ENCODE measurements at places on chromosomes 12 and 14. TPM values are rescaled to one million over a fixed set of nuclear protein-coding genes. Genes with fewer than 3 reads are reported as not detected.
A peak's percentile ranks its signal among the peaks of the same experiment; 100 is the strongest.

Gene PROX2
- total RNA-seq = not detected

Gene FOXN3
- 103 TPM for total RNA-seq

Gene KRT71
- not detected for total RNA-seq

Gene KLHL33
- total RNA-seq = 0.29 TPM

Gene LALBA
- total RNA-seq = not detected

Gene ARHGAP9
- total RNA-seq = 37.7 TPM

Gene C12orf54
- not detected for total RNA-seq

GRCh38 chr12:53267306-53267998, 647 bp upstream of the ESPL1 start:
- no peaks in the 10 kb centered on the region for H3K36me3 ChIP-seq
- H3K4me1 ChIP-seq = peaks cover 3% of the 10 kb centered on the region
- DNase-seq = no peak
- no peaks in the 10 kb centered on the region for H3K27me3 ChIP-seq

DNA sequence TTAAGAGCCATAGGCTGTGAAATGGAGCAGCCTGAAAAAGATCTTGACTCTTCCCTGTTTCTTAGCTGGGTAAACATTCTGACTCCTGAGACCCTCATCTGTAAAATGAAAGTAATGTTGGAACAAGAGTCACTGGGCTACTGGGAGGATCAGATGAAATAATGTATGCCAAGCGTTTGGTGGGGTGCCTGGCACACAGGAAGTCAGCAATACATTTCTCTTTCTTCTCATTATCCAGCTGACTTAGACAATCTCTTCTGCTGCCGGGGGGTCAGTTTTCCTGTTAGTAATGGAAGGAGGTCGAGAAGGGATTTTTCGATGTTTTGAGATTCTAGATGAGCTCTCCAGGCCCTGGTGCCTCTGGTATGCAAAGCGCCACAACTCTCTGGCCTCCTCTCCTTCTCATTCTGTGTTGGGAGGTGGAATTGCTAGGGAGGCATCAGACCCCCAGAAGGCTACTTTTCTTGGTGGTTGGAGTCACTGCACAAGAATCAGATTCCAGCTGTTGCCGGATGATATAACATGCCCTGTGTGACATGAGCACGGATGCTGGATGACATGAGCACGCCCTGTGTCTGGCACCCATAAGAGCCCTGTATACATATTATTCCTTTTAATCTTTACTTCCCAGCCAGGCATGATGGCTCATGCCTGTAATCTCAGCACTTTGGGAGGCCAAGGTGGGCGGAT, 4.3 kb downstream of the OASL start:
- peaks cover 7% of the 10 kb centered on the region for H3K4me1 ChIP-seq
- no peak for DNase-seq
- H3K36me3 ChIP-seq = no peaks in the 10 kb centered on the region
- no peak overlapping the region for H3K27ac ChIP-seq
- no peaks in the 10 kb centered on the region for H3K27me3 ChIP-seq

DNA sequence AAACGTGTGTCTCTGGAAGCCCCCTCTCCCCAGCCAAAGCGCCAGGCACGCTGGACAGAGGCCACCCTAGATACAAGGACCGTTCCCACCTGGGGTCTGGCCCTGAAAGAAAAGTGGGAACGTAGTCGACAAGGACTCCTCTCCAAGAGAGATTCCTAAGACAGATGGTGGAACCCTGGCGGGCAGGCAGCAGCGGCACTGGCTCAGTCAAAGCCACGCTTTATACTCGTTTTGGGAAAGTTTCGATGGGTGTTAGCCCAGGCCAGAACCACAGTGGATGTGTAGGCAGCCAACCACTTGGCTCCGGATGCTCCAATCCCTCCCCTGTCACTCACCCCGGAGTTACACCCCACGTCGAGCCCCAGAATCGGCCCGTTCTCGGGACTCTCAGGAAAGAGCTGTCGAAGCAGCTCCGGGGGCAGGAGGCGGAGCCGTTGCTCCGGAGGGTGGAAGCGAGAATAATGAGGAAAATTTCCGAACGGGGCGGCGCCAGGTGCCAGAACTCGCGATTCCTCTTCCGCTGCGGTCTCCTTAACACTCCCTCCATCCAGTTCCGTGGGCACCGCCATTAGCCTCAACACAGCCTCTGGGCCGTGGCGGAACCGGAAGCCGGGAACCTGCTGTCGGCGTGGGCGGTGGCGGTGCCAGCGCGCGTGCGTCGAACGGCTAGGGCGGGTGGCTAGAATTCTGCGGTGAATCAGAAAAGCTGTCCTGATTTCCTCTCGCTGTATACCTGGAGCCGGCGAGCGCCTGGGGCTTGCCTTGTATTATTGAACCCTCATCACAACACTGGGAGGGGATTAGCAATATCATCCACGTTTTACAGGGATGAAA, at the start of gene BCDIN3D:
Gene BCDIN3D (minus strand): TSS at position 588 of the 834 bp plus-strand sequence. CDS start 19 bp downstream, at position 569.
- peak; percentile 97 for DNase-seq
- H3K36me3 ChIP-seq = no peaks in the 10 kb centered on the region
- H3K27ac ChIP-seq = peak within 1 kb of the TSS; percentile 91
- H3K4me3 ChIP-seq = peak within 1 kb of the TSS; percentile 75

DNA sequence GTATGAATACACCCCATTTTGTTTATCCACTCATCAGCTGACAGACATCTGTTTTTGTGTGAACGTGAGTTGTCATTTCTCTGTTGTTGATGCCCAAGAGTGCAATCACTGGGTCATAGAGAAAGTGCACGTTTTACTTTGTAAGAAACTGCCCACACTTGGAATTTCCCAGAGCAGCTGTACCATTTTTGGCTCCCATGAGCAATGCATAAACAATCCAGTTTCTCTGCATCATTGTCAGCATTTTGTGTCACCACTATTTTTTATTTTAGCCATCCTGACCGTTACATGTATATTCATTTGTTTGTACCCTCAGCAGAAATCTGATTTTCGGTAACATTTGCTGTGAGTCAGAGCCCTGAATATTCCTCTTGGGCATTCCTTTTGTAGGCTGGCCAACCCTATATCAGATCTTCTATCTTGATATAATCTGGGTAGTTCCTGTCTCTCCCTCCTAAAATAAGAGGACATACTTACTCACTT, 62.7 kb downstream of the RBM19 start:
- H3K36me3 ChIP-seq = peaks cover 22% of the 10 kb centered on the region
- no peak overlapping the region for H3K27ac ChIP-seq
- H3K4me1 ChIP-seq = no peaks in the 10 kb centered on the region
- no peaks in the 10 kb centered on the region for H3K27me3 ChIP-seq
- H3K4me3 ChIP-seq = no peak overlapping the region

GRCh38 chr14:95426116-95426475, 90.4 kb downstream of the SYNE3 start:
- peaks cover 6% of the 10 kb centered on the region for H3K36me3 ChIP-seq
- no peaks in the 10 kb centered on the region for H3K4me1 ChIP-seq
- H3K4me3 ChIP-seq = no peak overlapping the region
- H3K27ac ChIP-seq = no peak overlapping the region
- DNase-seq = no peak

- peaks cover 3% of the 10 kb centered on the region for H3K4me1 ChIP-seq
- H3K4me3 ChIP-seq = no peak overlapping the region
- no peaks in the 10 kb centered on the region for H3K27me3 ChIP-seq
- no peak for DNase-seq
- H3K27ac ChIP-seq = no peak overlapping the region
Observed at GRCh38 chr14:68112442-68112841, 292.9 kb downstream of the RAD51B start.

DNA sequence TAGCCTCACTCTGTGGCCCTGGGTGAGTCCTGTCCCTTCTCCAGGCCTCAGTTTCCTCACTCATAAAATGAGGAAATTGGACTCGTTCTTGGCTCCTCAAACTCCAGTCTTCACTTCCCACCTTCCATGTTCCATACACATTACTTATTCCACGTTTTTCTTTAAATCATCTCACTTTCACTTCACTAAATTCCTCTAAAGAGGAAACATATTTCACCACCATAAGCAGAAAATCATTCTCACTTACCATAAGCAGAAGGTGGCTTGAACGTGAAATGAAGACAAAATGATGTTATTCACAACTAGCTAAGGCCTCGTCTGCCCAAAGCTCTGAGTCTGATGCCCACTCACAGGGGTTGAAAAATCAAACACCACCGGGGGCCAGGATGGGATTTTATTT, 278.3 kb downstream of the ADGRD1 start:
- no peak overlapping the region for H3K27ac ChIP-seq
- no peak overlapping the region for H3K4me3 ChIP-seq
- H3K27me3 ChIP-seq = peaks cover 5% of the 10 kb centered on the region
- H3K36me3 ChIP-seq = no peaks in the 10 kb centered on the region

- no peaks in the 10 kb centered on the region for H3K27me3 ChIP-seq
- no peak overlapping the region for H3K4me3 ChIP-seq
- no peaks in the 10 kb centered on the region for H3K36me3 ChIP-seq
- no peak overlapping the region for H3K27ac ChIP-seq
- no peaks in the 10 kb centered on the region for H3K4me1 ChIP-seq
- DNase-seq = no peak
Observed at GRCh38 chr14:39812532-39813320, 380.5 kb upstream of the FBXO33 start.

- no peak overlapping the region for H3K4me3 ChIP-seq
- peaks cover 4% of the 10 kb centered on the region for H3K27me3 ChIP-seq
- no peaks in the 10 kb centered on the region for H3K4me1 ChIP-seq
- no peak for DNase-seq
- no peak overlapping the region for H3K27ac ChIP-seq
- H3K36me3 ChIP-seq = no peaks in the 10 kb centered on the region
Observed at GRCh38 chr12:127381681-127382080, 885.3 kb upstream of the TMEM132C start.

GRCh38 chr12:114682785-114683708, 928 bp downstream of the TBX3 start:
- H3K36me3 ChIP-seq = no peaks in the 10 kb centered on the region
- H3K4me1 ChIP-seq = no peaks in the 10 kb centered on the region
- H3K27me3 ChIP-seq = peaks cover 51% of the 10 kb centered on the region
- H3K27ac ChIP-seq = peak overlapping the region; percentile 87
- DNase-seq = no peak

DNA sequence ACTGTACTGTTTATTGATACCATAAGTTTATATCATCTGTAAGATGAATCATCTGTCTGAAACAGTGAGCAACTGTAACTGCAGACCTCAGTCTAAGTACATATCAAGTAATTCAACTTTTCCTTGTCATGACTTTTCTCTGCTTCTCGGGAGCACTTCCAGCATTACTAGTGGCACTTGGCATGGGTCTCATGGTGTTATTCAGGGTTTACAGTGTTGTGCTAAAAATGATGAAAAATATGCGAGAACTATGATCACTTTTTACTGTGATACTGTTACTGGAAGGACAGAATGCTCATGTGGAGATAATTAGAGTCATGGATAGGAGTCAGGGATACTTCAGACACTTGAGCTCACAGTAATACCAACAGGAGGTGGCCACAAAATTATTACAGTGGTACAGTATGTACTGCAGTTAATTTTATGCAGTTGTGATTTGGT, 8.3 kb downstream of the KTN1 start:
- H3K27ac ChIP-seq = no peak overlapping the region
- no peak overlapping the region for H3K4me3 ChIP-seq
- H3K27me3 ChIP-seq = no peaks in the 10 kb centered on the region
- H3K36me3 ChIP-seq = no peaks in the 10 kb centered on the region
- no peak for DNase-seq

DNA sequence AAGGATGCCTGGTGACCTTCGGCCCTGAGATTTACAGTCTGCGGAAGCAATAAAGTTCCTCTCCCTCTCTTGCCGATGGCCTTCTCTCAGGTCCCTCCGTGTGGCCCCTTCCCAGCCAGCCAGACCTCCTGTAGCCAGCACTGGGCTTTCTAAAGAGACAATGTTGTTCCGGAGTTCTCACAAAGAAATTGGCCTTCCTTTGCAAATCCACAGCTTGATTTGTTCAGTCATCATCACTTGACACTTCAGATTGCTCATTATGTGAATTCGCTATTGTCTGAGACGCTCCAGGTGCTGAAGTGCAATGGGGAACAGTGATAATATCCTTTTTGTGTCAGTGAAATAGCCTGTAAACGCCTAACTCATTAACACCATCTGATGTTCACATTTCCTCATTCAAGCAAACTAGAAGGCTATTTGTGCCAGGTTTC, 43.7 kb upstream of the GPHB5 start:
- H3K27ac ChIP-seq = no peak overlapping the region
- no peak overlapping the region for H3K4me3 ChIP-seq
- H3K27me3 ChIP-seq = no peaks in the 10 kb centered on the region
- DNase-seq = no peak
- no peaks in the 10 kb centered on the region for H3K4me1 ChIP-seq

- H3K36me3 ChIP-seq = no peaks in the 10 kb centered on the region
- peaks cover 72% of the 10 kb centered on the region for H3K4me1 ChIP-seq
- DNase-seq = no peak
- no peaks in the 10 kb centered on the region for H3K27me3 ChIP-seq
- peak overlapping the region; percentile 6 for H3K27ac ChIP-seq
Observed at GRCh38 chr14:68945585-68946488, 33.3 kb downstream of the ACTN1 start.

- H3K4me3 ChIP-seq = no peak overlapping the region
- no peak for DNase-seq
- H3K27ac ChIP-seq = no peak overlapping the region
- no peaks in the 10 kb centered on the region for H3K36me3 ChIP-seq
- peaks cover 3% of the 10 kb centered on the region for H3K4me1 ChIP-seq
- H3K27me3 ChIP-seq = no peaks in the 10 kb centered on the region
Observed at GRCh38 chr12:53425515-53426150, 2.0 kb downstream of the AMHR2 start.

DNA sequence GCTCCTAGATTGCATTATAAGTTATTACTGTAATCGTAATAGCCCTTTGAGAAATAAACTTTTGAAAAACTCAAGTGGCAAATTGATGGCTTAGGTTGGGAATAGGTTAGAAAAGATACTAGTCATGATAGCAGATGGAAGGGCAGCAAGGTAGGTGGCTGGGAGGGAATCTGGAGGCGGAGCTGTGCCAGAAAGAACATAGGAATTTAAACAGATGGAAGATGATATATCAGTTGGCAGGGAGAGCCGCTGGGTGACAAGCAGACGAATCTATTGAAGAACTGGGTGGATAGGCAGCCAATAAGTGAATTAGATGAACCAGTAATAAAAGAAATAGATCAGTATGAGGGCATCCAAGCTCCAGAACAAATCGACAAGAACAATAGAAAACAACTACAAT, 142.1 kb downstream of the CNTN1 start:
- no peaks in the 10 kb centered on the region for H3K36me3 ChIP-seq
- H3K27ac ChIP-seq = no peak overlapping the region
- H3K4me1 ChIP-seq = no peaks in the 10 kb centered on the region
- DNase-seq = no peak

DNA sequence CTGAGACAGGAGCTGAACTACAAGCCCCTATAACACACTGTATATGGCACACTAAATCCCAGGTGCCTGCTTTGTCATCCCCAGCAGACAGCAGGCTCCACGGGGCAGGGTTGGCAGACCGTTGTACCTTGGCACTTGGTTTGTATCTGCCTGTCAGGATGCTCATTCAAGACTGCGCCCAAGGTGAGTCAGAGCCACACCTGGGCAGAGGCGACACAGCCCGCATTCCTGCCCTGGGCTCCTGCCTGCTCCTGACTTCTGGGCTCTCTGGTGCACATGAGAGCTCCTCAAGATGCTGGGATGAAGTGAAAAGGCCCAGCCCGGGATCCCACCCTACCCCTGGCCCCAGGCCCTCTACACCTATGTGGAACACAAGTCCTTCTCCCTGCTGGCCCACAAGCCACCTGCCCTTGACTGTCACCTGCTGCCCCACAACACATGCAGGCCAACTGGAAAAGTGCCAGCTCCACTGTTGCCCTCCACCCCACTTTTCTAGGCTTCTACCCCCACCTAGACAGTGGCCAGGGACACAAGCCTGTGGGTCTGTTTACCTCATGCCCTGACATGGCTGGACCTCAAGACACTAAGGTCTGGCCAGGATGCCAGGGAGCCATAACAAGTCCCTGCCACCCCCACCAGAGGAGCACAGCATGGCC, 30.8 kb upstream of the PNMA1 start:
- no peak overlapping the region for H3K4me3 ChIP-seq
- no peaks in the 10 kb centered on the region for H3K36me3 ChIP-seq
- DNase-seq = peak; percentile 77
- H3K4me1 ChIP-seq = peaks cover 98% of the 10 kb centered on the region
- no peaks in the 10 kb centered on the region for H3K27me3 ChIP-seq
- H3K27ac ChIP-seq = peak overlapping the region; percentile 89

Data from upper lobe of right lung (tissue), 1 donor.